ENCODE measurements at places on chromosomes 4 and X.
A peak's percentile ranks its signal among the peaks of the same experiment; 100 is the strongest.

DNA sequence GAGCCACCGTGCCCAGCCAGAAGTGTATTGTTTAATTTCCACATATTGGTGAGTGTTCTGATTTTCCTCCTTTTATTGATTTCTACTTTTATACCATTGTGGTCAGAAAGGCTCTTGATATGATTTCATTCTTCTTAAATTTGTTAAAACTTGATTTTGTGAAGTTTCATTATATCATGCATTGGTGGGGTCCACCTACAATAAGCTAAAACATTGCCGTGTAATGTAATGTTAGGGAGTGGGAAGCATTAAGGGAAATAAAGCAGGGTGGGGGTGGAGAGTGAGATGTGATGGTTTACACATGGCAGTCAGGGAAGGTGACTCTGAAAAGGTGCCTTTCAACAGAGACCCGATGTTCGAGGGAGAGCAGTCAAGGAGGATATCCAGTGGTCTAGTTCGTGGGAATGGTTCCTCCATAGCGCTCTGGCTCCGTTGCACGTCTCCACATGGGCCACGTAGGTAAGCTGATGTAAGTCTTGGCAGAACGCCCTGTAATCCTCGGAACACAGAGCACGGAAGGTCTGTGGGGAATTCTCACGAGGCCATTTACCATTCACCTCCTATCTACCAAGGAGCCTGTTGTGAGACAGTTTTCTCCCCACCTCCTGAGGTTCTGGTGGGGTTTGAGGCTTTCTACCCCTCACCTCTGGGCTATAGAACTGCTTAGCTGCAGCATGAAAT, 7.7 kb upstream of the WDR13 start:
- DNase-seq = no peak

DNA sequence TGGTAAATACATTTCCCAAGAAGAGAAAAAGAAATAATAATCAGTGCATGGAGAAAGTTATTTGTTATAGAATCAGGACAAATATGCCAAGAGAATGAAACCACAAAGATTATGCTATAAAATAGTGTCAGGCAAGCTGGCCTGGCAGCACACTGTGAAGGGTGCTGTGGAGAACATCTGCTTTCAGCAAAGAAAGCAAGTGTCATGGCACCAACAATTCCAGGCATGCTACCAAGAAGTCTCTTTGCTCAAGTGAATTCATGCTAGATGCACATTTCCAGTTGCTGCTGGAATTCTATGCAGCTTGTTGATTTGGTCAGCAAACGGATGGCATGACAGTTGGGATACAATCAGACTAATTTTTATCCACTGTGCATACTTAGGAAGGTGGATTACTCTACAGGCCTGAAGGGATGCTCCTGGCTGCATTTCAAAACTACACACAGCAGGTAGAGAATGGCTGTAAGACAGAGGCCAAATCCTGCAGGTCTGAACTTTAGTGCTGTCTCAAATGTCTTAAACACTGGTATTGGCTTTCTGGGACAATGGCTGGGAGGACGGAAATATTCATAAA, 154.6 kb upstream of the FAT1 start:
- DNase-seq = no peak

GRCh38 chrX:8848911-8849310, 47.7 kb upstream of the FAM9A start:
- DNase-seq = no peak

GRCh38 chr4:5827108-5828004, 65.5 kb downstream of the CRMP1 start:
- no peak for DNase-seq

- DNase-seq = no peak
Measured at GRCh38 chrX:115533485-115533884, 27.5 kb upstream of the PLS3 start.

DNA sequence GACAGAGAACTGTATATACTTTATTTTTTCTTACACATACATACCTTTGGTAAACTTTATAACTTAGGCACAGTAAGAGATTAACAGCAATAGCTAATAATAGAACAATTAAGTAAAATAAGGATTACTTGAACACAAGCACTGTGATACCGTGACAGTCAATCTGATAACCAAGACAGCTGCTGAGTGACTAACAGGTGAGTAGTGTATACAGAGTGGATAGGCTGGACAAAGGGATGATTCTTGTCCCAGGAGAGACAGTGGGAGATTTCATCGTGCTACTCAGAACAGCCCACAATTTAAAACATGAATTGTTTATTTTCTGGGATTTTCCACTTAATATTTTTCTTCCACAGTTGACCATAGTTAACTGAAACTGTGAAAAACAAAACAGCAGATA, 411.8 kb downstream of the PPP1R2C start:
- DNase-seq = no peak

GRCh38 chr4:105990933-105991332, 95.7 kb downstream of the NPNT start:
- no peak for DNase-seq

DNA sequence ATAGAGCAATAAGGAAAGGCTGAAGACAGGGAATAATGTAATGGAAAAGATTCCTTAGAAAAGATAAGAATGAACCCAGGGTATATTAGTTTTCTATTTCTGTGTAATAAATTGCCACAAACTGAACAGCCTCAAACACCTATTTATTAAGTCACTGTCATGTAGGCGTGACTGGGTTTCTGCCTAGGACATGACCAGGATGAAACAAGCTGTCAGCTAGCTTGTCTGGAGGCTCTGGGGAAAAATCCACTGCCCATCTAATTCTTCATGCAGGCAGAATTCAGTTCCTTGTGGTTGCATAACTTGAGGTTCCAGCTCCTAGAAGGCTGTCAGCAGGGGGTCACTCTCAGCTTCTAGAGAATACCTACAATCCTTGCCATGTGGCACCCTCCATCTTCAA, 277.7 kb downstream of the TMA16 start:
- no peak for DNase-seq

DNA sequence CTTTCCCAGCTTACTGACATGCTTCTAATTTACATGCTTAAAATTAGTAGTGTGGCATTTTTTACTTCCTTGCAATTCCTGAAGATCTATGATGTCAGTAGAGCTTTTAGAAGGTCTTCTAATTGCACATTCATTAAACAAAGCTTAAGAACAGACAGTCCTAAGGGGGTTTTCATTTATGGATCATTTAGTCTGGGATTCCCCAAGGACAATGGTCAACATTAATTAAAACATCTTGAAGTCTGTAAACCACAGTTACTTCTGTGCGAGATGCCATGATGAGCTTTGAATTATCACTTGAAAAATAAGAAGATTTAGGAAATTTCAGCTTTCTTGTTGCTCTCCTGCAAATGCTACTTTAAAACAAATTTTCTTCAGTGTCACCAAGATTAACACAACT, 20.2 kb downstream of the ANXA3 start:
- DNase-seq = no peak

DNA sequence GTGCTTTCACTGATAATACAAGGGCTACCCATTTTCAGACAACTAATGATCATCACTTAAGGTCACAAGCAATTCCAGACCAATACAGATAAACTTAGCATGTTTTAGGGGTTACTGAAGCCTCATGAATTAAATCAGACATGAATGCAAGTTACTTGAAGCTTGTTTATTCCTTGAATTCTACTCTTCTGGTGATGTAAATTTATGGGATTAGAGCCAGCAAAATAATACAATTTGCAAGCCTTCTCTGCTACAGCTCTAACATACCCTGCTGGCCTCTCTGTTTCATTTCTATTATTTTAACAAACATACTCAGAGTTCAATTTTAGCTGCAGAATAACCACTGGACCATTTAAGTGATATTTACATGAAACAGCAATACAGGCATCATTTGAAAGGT, 60.7 kb downstream of the PCDH19 start:
- DNase-seq = no peak

GRCh38 chrX:65910899-65911298, 129.0 kb downstream of the VSIG4 start:
- no peak for DNase-seq

- no peak for DNase-seq
Measured at GRCh38 chr4:88788895-88789294, 91.3 kb upstream of the NAP1L5 start.

DNA sequence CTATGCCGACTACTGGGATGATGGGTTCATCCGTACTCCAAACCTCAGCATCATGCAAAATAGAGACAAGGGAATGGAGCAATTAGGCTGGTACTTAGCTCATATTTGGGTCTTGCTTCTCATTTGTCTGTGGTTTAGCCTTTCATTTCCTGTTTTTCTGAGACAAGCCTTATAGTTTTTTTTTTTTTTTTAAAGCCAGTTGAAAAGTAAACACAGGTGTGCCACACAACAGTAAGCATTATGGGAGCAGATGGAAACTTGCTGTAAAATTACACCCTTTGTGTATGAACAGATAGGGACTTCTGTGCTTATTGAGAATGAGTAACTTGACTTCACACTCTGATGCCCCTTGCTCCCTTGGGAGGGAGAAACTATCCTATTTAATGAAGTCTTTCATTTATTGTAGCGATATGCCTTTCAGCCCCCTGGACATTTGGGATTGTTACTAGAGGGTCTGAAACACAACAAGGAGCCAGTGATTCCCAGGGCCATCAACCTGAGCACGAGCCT, 13.7 kb downstream of the RASSF6 start:
- DNase-seq = no peak

DNA sequence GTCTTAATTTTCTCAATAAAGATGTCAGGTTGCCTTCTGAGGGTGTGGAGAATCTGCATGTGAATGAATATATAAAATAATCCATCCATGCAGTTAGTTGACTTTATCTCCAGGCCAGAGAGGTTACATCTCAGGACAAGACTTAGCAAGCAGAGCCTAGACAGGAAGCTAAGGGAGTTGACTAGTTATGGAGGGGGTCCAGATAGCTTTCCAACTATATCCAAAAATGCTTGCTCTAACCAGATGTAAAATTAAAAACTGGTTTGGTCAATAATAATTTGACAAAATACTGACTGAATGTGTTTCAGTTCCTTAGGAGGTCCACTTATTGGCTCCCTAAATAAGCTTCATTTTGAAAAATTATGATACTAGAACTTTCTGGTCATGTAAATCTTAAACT, 101.4 kb downstream of the PAPSS1 start:
- no peak for DNase-seq

DNA sequence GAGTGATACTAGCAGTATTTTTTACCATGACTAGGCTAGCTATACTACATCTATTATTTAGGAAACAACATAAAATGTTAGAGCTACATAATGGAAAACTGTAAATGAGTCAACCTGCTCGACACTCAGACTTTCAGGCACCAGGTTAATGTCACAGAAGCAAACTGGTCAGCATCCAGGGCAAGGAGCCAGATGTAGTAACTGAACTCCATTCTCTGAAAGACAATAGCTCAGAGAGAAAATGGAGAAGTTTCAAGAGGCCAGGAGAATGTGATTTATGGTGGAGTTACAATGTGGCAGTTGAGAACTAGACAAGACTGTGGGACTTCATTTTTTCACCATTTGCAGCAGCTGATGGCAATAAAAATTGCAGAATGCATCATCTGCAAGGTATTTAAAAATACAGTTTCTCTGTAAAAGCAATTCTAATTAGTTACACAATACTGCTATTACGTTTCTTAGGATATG, 342.7 kb upstream of the PABPC4L start:
- DNase-seq = no peak

GRCh38 chr4:10831727-10832408, 147.3 kb upstream of the CLNK start:
- DNase-seq = no peak

- DNase-seq = peak; percentile 42
Measured at GRCh38 chrX:107672955-107673378, 44.7 kb downstream of the PRPS1 start.

- peak; percentile 7 for DNase-seq
Measured at GRCh38 chrX:19683817-19684216, 168.5 kb upstream of the MAP3K15 start.

DNA sequence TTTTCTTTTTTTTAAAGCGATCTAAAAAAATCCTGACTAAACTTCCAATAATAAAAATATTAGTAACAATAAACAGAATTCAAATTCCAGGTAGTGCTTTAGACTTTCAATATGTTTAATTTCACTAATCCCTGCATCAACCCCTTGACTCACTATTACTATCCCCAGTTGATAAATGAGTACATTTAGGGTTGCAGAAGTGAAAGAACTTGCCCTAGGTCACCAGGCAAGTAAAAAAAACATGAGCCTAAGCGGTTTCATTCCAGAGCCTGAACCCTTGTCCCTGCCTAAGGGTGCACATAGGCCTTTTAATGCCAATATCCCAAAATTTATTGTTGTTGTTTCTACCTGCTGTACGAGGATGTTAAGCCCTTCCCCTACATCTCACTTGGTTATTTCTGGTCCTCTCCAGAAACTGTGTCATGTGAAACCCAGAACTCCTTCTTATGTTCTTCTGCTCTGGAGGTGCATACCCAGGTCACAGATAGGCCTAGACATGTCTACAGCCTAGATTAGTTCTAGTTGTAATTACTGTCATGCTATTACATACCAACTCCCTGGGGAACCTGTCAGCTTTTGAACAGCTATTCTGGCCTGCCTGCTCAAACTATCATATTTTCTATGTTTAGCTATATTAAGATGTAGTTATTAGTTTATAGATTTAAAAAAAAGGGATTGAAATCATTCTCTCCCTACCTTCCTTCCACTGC, 244.5 kb upstream of the PITX2 start:
- DNase-seq = no peak

DNA sequence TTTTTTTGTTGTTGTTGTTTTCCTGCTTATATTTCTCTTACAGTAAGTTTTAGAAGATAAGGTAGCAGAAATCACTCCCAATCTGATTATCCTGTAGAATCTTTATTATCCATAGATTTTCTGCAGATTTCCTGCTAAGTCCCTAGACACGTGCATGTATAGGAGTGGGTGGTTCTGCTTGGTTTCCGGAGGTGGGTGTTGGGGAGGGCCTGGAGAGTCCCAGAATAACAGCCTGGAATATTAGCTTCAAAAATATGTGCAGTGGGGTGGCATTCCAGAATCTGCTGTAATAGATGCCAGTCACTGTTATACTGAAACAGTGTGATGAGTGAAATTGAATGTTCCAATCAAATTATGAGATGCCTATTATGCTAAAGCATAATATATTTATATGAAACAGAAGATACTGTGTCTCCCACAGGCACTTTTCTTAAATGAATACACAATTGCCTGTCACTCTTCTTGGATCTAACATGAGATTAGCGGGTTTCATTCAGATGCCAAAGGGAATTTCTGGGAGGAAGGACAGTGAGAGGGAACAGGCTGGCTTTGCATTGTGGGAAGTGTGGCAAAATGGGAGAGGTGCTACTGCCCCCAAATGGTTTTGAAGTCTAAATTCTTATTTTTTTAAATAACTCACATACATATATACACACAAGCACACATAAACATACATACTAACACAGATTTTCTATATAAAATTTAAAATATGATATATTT, 37.6 kb downstream of the C4orf50 start:
- no peak for DNase-seq

DNA sequence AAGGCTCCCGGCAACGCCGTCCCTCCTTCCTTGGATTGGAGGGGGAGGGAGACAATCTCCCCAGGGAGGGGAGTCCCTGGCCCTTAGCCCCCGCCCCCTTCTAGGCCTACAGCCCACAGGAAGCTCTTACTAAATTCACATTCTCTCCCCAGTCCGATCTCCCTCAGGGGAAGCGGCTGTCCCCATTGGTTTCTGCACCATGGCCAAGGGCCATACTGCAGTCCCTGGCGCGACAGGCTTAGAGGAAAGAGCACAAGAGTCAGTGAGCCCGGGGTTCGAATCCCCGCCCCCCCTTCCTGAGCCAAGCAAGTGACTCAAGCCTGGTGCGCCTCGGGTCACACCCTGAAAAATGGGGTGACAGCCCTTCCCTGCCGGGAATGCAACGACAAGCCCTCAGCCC, 1.1 kb downstream of the ABLIM2 start:
- DNase-seq = no peak

- no peak for DNase-seq
Measured at GRCh38 chr4:53012738-53013137, 150.6 kb downstream of the RASL11B start.
